ENCODE measurements at places on chromosomes 5 and 9. TPM values are rescaled to one million over a fixed set of nuclear protein-coding genes. Genes with fewer than 3 reads are reported as not detected.
A peak's percentile ranks its signal among the peaks of the same experiment; 100 is the strongest.

DNA sequence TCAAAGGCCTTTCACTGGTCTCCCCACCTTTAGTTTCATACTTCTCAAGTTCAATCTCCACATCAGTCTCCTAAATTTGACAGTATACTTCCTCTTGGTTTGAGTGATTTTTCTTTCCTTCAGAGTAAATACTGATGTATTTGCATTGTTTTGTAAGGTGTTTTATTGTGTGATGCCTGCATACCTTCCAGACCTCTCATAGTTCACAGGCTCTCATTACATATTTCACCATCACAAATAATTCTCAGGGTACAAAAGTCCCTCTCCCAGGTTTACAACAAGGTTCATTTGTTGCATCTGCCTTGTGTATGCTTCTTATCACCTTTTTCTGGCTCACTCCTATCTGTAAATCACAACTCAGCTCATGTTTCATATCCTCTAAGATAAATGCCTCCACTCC, 22.2 kb upstream of the TUSC1 start:
- H3K4me1 ChIP-seq: no peaks in the 10 kb centered on the region
- H3K27me3 ChIP-seq: no peaks in the 10 kb centered on the region
- H3K4me3 ChIP-seq: no peak overlapping the region
- no peaks in the 10 kb centered on the region for H3K36me3 ChIP-seq
- no peak for DNase-seq

Gene KIF4B
- 0.11 TPM for total RNA-seq

GRCh38 chr9:81671880-81672280, 17.5 kb downstream of the TLE1 start:
- no peak overlapping the region for H3K27ac ChIP-seq
- H3K4me3 ChIP-seq: no peak overlapping the region
- H3K36me3 ChIP-seq: peaks cover 60% of the 10 kb centered on the region

DNA sequence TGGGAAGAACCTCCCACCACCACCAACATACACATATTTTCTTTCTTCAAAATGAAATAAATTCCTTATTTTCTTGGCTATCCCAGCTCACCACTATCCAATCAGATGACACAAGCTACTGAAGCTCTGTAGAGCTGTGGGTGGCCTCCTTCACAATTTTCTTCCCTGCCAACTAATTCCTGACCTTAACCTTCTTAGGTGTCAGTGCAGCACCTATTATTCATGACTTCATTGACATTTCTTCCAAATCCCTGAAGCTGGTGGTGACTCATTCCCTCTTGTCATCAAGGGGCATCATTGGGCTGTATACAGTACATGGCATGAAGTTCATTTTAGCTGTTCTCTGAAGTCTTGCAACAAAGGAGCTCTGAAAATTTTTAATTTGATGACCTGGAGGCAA, 42.0 kb upstream of the ADRA1B start:
- no peak for DNase-seq
- H3K4me3 ChIP-seq: no peak overlapping the region
- no peaks in the 10 kb centered on the region for H3K36me3 ChIP-seq
- H3K27me3 ChIP-seq: no peaks in the 10 kb centered on the region
- no peaks in the 10 kb centered on the region for H3K4me1 ChIP-seq

DNA sequence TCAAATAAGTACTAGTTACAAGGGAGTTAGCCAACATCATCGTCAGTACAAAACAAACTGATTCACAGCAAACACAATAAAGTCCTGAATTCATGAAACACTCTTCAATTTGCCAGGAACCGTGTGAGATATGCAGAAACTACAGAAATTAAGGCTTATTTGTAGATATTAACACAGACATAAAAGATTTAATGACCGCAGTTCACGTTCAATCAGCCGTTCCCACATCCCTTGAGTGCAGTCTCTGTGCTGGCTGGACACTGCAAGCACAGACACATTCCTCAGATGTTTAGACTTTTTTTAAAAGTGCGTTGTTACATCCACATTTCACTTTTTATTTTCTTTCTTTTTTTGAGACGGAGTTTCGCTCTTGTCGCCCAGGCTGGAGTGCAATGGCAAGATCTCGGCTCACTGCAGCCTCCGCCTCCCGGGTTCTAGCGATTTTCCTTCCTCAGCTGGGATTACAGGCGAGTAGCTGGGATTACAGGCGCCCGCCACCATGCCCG, 566 bp upstream of the CEP78 start:
- peaks cover 49% of the 10 kb centered on the region for H3K4me1 ChIP-seq
- H3K4me3 ChIP-seq: peak overlapping the region; percentile 96
- 0 out of 3 replicates have a peak, but pooled peaks cover 3% of the 10 kb centered on the region for H3K36me3 ChIP-seq
- no peaks in the 10 kb centered on the region for H3K27me3 ChIP-seq
- DNase-seq: no peak

DNA sequence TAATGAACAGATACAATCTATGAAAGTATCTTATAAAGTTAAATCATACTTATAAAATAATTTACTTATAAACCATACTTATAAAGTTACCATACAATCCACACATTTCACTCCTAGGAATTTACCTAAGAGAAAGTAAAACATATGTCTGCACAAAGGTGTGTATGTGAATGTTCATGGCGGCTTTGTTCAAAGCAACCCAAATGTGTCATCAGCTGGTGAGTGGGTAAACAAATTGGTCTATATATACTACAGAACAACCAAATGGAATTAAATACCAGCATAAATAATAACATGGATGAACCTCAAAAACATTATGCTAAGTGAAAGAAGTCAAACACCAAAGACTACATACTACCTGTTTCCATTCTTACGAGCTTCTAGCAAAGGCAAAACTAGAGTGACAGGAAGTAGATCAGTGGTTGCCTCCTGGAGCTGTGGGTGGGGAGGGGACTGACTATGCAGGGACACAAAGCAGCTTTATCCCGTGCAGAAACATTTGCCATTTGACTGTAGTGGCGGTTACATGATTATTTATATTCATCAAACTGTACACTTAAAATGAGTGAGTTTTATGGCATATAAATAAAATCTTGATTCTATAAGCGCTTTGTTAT, 10.6 kb downstream of the TRAF1 start:
- no peak overlapping the region for H3K27ac ChIP-seq
- H3K27me3 ChIP-seq: no peaks in the 10 kb centered on the region
- peaks cover 27% of the 10 kb centered on the region for H3K4me1 ChIP-seq
- no peak for DNase-seq
- no peaks in the 10 kb centered on the region for H3K36me3 ChIP-seq

DNA sequence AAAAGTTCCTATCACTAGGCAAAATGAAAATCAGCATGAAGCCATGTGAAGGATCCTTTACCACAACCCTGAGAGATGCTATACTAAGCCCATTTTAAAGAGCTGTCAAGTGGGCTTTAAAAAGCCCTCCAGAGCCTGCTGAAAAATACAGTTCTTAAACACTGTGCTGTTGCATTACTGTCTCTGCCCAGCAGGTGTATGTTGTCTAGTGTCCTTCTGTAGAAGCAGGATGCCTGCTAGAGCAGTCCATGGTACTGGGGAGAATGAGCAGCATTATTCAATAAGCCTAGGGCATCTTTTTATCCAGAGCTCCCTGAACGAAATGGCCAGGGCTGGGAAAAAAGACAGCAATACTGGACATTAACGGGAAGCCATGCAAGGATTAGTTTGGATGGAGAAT, 126.2 kb upstream of the PLCXD3 start:
- peak; percentile 54 for DNase-seq
- peaks cover 35% of the 10 kb centered on the region for H3K4me1 ChIP-seq
- no peaks in the 10 kb centered on the region for H3K36me3 ChIP-seq
- H3K4me3 ChIP-seq: no peak overlapping the region
- H3K27ac ChIP-seq: no peak overlapping the region

- peaks cover 42% of the 10 kb centered on the region for H3K4me1 ChIP-seq
- H3K36me3 ChIP-seq: no peaks in the 10 kb centered on the region
- DNase-seq: no peak
- no peak overlapping the region for H3K4me3 ChIP-seq
- no peaks in the 10 kb centered on the region for H3K27me3 ChIP-seq
Measured at GRCh38 chr9:99108131-99108530, 3.2 kb downstream of the TGFBR1 start.

- no peak for DNase-seq
- no peaks in the 10 kb centered on the region for H3K27me3 ChIP-seq
- H3K4me1 ChIP-seq: peaks cover 6% of the 10 kb centered on the region
- no peak overlapping the region for H3K27ac ChIP-seq
- peaks cover 12% of the 10 kb centered on the region for H3K36me3 ChIP-seq
- H3K4me3 ChIP-seq: no peak overlapping the region
Measured at GRCh38 chr5:96903300-96903699, 27.0 kb downstream of the ERAP2 start.

DNA sequence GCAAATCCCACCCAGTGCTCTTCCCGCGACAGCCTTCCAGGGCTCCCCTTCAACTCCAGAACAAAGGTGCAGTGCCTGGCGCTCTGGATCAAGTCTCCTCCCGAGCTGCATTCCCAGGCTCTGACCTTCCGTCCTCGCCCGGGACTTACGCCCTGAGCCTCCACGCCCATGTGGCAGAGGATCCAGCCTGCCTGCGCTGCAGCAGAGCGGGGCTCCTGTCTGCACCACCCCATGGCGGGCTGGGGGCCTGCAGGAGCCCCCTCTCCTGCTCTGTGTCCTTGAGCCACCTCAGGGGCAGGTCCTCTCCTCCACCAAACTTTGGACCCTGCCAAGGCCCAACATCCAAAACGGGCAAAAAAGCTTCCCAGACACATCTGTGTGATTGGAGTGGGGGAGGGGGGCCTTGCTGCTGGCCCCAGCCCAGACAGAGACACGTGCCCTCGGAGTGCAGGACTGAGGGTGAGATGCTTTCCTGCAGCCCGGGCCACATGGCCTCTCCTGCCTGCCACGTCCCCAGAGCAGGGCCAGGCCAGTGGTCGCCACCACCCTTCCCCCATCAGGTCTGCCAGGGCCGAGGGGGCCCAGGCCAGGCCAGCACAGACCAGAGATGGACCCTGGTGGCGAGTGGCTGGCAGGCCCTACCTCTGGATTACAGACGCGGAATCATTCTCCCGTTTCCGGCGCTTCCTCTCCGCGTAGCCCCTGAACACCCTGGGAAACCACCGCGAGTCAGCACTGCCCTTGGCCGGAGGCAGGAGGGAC, 4.4 kb downstream of the NSMF start:
- H3K36me3 ChIP-seq: peaks cover 40% of the 10 kb centered on the region
- peak overlapping the region; percentile 99 for H3K27ac ChIP-seq
- peak; percentile 84 for DNase-seq
- no peak overlapping the region for H3K4me3 ChIP-seq

DNA sequence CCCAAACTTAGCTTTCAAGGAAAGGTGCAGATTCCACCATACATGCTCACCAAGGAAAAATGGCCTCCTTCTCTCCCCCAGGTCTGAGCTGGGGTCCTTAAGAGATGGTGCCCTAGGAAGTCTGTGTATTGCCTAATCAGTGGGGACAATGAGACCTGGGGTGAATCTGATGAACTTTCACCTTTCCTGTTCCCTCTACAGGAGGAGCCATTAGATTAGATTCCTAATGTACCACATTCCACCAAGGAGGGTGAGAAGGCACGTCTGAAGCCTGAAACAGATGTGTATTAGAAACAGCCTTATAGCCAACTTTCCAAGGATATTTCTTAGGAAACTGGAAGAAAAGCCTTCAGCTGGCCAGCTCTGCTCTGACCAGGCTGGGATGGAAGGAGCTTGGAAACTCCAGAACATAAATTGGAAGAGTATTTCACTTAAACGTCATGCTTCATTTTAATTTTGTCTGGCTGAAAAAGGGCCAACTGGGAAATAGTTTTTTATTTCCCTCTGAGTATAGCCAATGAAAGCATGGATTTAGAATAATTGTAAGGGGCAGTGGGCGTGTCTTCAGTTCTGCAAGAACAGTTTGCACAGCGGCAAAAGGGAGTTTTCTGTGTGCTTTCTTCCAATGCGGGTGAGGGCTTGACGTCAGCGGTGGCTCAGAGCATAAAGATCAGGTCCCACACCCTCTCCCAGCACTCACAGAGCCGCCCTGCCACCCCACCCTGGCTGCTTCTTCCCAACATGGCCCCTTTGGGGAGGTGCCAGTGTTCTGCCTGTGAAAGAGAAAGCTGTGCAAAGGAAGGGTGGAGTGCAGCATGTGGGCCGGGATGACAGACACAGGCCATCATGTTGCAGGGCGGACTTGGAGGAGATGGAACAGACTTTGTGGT, 210.9 kb downstream of the ESM1 start:
- H3K4me1 ChIP-seq: no peaks in the 10 kb centered on the region
- H3K27ac ChIP-seq: no peak overlapping the region
- no peak for DNase-seq
- H3K27me3 ChIP-seq: peaks cover 5% of the 10 kb centered on the region

GRCh38 chr9:136075134-136075841, 19.8 kb downstream of the NACC2 start:
- no peak overlapping the region for H3K4me3 ChIP-seq
- no peak for DNase-seq
- H3K27me3 ChIP-seq: no peaks in the 10 kb centered on the region
- H3K4me1 ChIP-seq: no peaks in the 10 kb centered on the region
- no peak overlapping the region for H3K27ac ChIP-seq

- peaks cover 2% of the 10 kb centered on the region for H3K27me3 ChIP-seq
- no peak for DNase-seq
- no peak overlapping the region for H3K27ac ChIP-seq
- H3K36me3 ChIP-seq: no peaks in the 10 kb centered on the region
- no peak overlapping the region for H3K4me3 ChIP-seq
Measured at GRCh38 chr5:149383399-149383798, 4.3 kb upstream of the IL17B start.

Gene FOXI1
- total RNA-seq: not detected

DNA sequence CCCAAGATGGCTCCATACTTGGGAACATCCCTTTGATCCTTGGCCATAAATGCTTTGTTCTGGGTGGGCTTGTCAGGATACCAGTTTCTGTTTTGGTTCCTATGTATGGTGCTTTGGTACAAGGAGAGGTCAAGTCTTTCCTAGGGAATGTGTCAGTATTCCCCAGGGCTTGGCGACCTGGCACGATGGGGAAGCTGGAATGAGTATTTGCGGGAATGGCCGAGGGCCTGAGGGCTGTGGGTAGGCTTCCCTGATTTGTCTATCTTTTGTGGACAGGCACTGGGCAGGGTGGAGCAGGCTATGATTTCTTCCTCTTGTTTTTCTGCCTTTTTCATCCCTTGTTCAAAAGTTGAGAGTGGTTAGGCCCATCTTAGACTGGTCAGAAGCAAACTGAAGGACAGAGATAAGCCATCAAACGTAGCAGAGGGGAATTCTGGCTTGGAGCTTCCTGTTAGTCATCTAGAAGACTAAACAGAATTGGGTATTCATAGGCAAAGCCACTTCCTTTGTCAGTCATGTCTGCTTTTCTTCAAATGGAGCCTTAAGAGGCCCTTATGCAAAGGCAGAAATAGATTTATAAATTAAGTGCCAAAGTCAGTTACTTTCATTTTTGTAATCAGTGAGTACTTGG, 13.7 kb downstream of the DOCK2 start:
- H3K4me1 ChIP-seq: no peaks in the 10 kb centered on the region
- no peaks in the 10 kb centered on the region for H3K36me3 ChIP-seq
- no peak for DNase-seq
- H3K27me3 ChIP-seq: no peaks in the 10 kb centered on the region
